ENCODE measurements at places on chromosomes 13 and 19. TPM values are rescaled to one million over a fixed set of nuclear protein-coding genes. Genes with fewer than 3 reads are reported as not detected.

Gene ADGRE2
- total RNA-seq = 1.8 TPM

- H3K27me3 ChIP-seq = no peaks in the 10 kb centered on the region
- H3K36me3 ChIP-seq = no peaks in the 10 kb centered on the region
- no peak overlapping the region for H3K4me3 ChIP-seq
- H3K27ac ChIP-seq = no peak overlapping the region
- H3K4me1 ChIP-seq = no peaks in the 10 kb centered on the region
- DNase-seq = no peak
These were observed 492.4 kb downstream of the SUCLA2 start for GRCh38 chr13:47508527-47509228.

GRCh38 chr13:41563341-41563983, 106.1 kb downstream of the RGCC start:
- H3K27me3 ChIP-seq = no peaks in the 10 kb centered on the region
- H3K36me3 ChIP-seq = no peaks in the 10 kb centered on the region
- H3K4me3 ChIP-seq = no peak overlapping the region
- H3K27ac ChIP-seq = no peak overlapping the region
- DNase-seq = no peak
- peaks cover 36% of the 10 kb centered on the region for H3K4me1 ChIP-seq

GRCh38 chr19:28793391-28794168, 419.4 kb downstream of the UQCRFS1 start:
- H3K27ac ChIP-seq = no peak overlapping the region
- H3K36me3 ChIP-seq = no peaks in the 10 kb centered on the region
- peaks cover 14% of the 10 kb centered on the region for H3K27me3 ChIP-seq
- no peaks in the 10 kb centered on the region for H3K4me1 ChIP-seq
